ENCODE measurements at places on chromosomes 7 and 10. TPM values are rescaled to one million over a fixed set of nuclear protein-coding genes. Genes with fewer than 3 reads are reported as not detected.

The PSPH gene
- polyA plus RNA-seq = 50.2 TPM

The CYP3A4 gene
- polyA plus RNA-seq = 14.3 TPM

The TLX1 gene
- polyA plus RNA-seq = 0.57 TPM

The GSTO2 gene
- polyA plus RNA-seq = 35.7 TPM

The CHAT gene
- polyA plus RNA-seq = 0.96 TPM

The NEBL gene
- 3.3 TPM for polyA plus RNA-seq

The HMX2 gene
- polyA plus RNA-seq = 1.1 TPM

The ABCC2 gene
- 94.3 TPM for polyA plus RNA-seq

The MMD2 gene
- polyA plus RNA-seq = 0.24 TPM

The INHBA gene
- polyA plus RNA-seq = 2.8 TPM

The PLAC9 gene
- polyA plus RNA-seq = 17.8 TPM

The POU6F2 gene
- polyA plus RNA-seq = 0.19 TPM

The MPP7 gene
- polyA plus RNA-seq = 16.2 TPM

The IDI2 gene
- polyA plus RNA-seq = not detected

The REPIN1 gene
- 135 TPM for polyA plus RNA-seq

The NACAD gene
- 7.2 TPM for polyA plus RNA-seq

The VSTM4 gene
- polyA plus RNA-seq = 10.2 TPM

The NPTX2 gene
- 9.2 TPM for polyA plus RNA-seq

The AS3MT gene
- polyA plus RNA-seq = 15.5 TPM

The TRIM50 gene
- polyA plus RNA-seq = 0.42 TPM

The SEMA3C gene
- polyA plus RNA-seq = 70.6 TPM

The TRIM74 gene
- 0.88 TPM for polyA plus RNA-seq

The OR2A5 gene
- under 0.01 TPM for polyA plus RNA-seq
